NCI-H2171 (cell line): ENCODE measurements at places on chromosomes 11 and 22.
A peak's percentile ranks its signal among the peaks of the same experiment; 100 is the strongest.

- DNase-seq, result no peak
Observed at GRCh38 chr11:96151501-96151900, 191.5 kb downstream of the MAML2 start.

DNA sequence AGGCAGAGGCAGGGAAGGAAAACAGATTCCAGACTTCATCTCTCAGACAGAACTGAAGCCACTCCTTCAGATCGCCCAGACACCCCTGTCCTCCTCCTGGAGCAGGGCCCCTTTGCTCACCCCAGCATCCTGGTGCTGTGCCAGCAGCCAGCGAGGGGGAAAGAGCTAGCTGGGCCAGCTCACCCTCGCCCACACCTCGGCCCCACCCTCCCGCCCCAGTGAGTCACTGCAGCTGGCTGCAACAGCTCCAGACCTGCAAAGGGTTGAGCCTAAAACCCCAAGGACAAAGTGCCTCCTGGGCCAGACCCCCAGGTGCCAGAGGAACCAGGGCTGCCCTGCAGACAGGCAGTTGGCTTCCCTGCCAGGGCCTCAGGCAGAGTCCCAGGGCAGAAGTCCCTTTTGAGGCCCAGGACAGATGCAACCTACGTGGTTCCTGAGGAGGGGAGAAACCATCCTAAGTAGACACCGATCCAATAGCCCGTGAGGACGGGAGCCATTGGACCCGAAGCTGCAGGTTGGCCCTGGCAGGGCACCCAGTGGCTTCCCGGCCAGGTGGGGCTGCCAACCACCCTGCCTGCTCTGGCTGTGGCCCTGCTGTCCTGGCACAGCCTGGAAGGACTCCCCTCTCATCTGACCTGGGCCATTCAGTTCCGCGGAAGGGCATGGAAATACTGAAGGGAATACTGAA, 7.2 kb downstream of the AHNAK start:
- DNase-seq, result no peak

- peak; percentile 36 for DNase-seq
Observed at GRCh38 chr11:76172583-76172982, 33.7 kb downstream of the WNT11 start.

DNA sequence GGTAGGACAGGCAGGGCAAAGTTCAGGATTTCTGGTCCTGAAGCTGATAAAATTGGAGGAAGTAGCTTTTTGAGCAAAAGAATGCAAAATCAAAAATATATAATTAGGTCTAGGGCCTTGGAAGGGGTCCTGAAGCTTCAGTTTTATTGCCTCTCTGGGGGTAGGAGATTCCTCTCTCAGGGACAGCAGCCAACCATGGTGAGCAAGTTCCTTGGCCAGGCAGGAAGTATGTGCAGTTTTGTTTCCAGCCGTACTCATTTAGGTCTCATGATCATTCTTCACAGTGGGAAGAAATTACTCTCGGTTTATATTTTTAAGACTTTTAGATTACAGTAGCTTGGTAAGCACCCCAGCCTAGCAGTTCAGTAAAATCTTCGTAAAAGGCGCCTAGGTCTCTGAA, 2.9 kb upstream of the RAB38 start:
- no peak for DNase-seq

DNA sequence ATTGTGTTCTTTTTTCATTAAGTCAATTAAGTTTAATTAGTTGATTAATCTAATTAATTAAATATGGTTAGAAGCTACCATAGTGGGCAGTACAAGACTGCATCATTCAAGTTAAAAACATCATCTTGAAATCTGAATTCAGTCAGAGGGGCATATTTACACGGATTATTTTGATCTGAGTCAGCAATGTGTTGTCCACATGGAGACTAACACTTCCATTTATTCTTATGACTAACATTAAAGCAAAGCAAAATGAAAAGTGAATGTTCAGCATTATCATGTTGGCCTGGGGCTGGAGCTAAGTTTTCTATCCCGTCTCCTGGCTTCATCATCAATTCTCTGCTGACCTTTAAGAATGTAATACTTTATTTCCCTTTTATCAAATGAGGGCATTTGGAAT, 17.3 kb downstream of the FLI1 start:
- DNase-seq, result no peak

DNA sequence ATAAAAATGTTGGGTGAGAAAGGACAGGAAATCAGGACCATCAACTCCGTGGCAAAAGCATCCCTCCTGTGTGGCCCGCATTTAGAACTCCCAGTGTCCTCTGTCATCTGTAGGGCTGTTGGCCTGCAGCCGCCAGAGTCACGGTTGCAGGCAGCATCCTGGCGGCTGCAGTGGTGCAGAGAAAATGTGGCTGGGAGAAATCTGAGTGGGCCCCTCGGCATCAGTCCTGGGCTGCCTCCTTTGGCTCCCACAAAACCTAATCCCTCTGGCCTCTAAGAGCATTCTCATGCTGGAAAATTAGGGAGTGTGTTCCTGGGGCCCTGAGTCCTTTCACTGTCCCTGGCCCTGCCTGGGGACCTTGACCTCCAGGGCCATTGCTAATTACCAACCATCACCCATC, 121.9 kb downstream of the WT1 start:
- no peak for DNase-seq

DNA sequence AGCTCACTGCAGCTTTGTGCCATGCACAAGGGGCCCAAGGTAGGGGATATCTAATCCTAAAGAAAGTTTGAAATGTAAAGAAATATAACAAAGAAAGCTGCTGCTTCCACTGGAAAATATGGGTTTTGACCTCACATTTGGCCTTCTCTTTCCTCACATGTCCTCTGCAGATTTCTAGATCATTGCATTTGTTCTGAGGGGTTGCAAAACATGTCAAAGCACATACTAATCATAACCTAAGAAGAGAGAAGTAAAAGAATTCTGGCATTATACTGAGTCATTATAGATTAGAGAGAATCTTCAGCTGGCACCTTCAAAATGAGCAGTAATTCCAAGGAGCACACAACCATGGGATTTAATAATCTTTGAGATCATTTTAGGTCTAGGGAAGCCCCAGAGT, 92.5 kb upstream of the CHRM4 start:
- no peak for DNase-seq

- no peak for DNase-seq
Observed at GRCh38 chr11:25625094-25625493, 706.8 kb upstream of the ANO3 start.

GRCh38 chr11:74494916-74495315, 1.4 kb upstream of the LIPT2 start:
- DNase-seq, result no peak

- DNase-seq, result no peak
Observed at GRCh38 chr11:8532475-8532874, 61.6 kb downstream of the STK33 start.

DNA sequence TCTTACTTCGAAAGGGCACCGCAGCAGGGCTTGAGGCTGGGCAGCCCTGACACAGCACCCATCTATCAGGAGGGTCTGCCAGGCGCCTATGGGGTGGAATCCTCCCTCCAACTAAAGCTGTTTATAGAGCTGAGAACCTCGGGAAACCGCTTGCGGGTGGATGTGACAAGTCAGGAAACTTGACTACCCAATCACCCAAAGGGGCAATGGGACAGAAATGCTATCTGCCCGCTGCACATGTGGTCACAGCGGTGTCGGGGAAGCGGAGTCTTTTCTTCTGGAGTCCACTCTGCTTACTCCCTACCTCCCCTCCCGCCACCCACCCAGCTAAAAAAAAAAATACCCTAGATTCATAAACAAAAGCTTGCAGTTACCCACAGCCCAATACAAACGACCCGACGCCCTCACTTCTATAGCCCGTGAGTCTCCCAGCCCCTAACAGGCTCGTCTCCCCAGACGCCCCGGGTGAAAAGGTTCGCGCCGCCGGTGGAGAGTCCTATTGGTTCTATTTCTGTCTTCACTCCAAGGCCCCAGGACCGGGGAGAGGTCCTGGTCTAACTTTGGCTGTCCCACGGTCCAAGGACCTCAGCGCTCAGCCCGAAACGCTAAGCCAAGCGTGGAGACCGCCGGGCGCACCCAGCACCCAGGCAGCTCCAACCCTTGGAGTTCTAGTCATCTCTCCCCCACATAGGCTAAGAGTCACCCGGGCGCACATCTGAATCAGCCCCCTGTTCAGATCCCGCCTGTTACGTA, 1.4 kb downstream of the TRPC6 start:
- DNase-seq, result no peak

- DNase-seq, result no peak
Observed at GRCh38 chr22:46969491-46969890, 207.0 kb downstream of the TBC1D22A start.

DNA sequence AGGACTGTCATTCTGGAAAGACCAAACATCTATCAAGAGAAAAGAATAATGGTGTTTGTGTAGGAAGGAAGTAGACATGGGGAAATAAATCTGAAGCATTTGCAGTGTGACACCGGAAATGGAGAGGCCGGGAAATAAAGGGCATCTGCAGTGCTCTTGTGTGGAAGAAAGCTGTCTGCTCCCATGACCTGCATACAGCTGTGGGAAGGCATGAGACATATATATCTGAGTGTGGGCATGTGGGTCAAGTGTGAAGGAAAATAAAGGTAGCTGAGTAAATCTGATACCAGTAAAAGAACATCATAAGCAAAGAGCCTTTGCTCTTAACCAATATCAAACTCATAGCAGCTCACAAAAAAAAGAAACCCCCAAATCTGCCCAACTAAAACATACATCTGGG, 72.1 kb upstream of the OR5AK2 start:
- no peak for DNase-seq

- no peak for DNase-seq
Observed at GRCh38 chr11:3644817-3645235, at the start of gene ART1. TSS of gene ART1 (plus strand) at chr11:3645128. CDS start at chr11:3659214, 14,086 bp downstream.

GRCh38 chr11:20027556-20028013, 132.7 kb downstream of the DBX1 start:
- DNase-seq, result no peak

GRCh38 chr11:45217991-45218390, 68.2 kb downstream of the SYT13 start:
- DNase-seq, result no peak

DNA sequence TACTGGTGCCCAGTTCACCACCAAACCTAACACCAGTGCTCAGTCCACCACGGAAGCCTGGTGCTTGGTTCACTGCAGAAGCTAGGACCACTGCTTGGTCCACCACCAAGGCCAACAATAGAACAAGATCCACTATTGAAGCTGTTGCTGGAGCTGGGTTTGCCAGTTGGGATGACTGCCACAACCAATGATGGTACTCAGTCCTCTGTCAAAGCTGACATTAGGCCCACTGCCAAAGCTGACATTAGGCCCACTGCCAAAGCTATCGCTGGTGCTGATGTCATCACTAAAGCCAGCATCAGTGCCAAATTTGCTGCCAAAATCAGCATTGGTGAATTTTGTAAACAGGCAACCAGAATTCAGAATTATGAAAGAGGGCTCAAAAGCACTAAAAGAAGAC, 1850.2 kb upstream of the RAG2 start:
- DNase-seq, result no peak

DNA sequence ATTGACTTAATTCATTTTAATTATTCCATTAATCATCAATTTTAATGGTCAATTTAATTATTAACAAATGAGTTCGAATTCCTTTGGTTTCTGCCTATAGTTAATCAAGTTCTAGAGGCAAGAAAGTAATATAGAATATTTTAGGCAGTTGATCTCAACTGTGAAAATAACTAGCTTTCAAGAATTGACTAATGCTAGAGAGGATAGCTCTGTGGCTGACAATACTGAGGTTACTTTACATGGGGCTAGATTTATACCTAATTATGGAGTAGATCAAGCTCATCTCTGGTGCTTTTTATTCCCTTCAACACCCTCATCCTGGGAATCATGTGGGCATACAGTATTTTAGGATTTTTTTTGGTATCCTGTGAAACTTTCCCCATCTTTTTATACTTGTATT, 259.4 kb downstream of the GRM5 start:
- no peak for DNase-seq

DNA sequence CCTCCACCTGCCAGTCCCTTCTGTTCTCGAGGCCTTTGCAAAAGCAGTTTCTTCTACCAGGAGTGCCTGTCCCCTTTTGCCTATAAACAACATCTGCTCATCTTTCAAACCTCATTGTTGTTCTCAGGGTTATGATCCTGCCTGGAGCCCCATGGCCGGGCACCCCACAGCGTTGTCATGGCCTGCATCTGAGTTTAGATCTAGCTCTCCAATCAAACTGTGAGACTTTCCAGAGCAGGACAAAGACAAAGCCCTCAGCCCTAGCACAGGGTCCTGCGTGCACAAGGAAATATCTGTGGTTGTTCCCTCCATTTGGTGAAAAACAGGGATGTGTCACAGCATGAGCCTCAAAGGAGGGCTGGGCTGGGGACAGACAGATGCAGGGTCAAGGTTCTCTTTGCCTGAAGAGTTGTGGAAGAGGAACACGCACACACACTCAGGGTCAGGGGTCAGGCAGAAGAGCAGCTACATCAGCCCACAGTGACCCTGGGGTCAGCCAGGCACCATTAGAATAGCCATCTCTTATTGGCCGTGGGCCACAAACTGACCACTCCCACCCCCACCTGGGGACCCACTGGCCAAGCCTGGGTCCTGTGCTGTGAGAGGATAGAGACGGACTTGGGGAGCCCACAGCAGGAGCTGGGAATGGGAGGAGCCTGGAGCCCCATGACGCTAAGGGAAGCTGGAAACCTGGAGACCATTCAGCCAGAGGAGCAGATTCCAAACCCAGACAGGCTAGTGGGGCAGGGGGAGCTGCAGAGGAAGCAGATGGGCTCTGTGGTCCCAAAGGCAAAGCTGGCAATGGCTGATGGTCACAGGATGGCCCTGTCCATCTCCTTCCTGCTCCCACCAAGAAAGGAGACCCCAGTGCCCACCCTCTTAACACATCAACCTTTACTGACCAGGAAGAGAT, 99.4 kb downstream of the PDE2A start:
- DNase-seq, result peak; percentile 57

DNA sequence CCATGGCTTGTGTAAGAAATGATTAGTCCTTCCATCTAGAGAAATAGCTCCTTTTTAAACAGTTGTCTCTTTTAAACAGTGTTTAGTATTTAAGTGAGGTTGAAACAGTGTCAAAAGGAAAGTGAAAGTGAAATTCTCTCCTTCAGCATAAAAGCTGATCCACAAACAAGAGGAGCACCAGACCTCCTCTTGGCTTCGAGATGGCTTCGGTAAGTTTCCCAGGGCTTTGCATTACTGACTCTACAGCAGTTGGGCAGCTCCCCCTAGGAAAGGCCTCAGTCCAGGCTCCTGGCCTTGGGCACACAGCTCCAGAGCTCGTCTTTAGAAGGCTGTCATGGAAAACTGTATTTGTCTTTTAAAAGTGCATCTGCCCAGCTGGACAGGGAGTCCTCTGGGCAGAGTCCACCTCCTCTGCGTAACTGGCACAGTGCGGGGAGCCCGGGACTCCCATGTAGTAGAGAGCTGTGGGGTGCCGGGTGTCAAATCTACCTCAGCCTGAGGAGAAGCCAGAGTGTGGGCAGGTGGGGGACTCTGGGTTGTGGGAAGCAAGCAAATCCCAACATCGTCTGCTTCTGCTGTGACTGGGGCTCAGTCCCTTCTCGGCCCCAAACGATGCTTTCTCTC, at the start of gene PLAAT4:
TSS of gene PLAAT4 (plus strand) at position 140 of the 624 bp plus-strand sequence. CDS start at position 201, 61 bp downstream.
- DNase-seq, result no peak

GRCh38 chr11:1807264-1807995, 27.4 kb upstream of the SYT8 start:
- no peak for DNase-seq

DNA sequence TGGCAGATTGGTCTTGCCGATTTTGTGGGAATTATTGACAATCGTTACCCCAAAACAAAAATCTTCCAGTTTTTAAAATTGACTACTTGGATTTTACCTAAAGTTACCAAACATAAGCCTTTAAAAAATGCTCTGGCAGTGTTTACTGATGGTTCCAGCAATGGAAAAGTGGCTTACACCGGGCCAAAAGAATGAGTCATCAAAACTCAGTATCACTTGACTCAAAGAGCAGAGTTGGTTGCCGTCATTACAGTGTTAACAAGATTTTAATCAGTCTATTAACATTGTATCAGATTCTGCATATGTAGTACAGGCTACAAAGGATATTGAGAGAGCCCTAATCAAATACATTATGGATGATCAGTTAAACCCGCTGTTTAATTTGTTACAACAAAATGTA, 37.2 kb downstream of the IGLL1 start:
- DNase-seq, result no peak
